Right renal pelvis (tissue), 4 donors: ENCODE measurements at places on chromosomes 16 and 17. TPM values are rescaled to one million over a fixed set of nuclear protein-coding genes. Genes with fewer than 3 reads are reported as not detected.

MILR1 gene
- 3.8 TPM for polyA plus RNA-seq

DNA sequence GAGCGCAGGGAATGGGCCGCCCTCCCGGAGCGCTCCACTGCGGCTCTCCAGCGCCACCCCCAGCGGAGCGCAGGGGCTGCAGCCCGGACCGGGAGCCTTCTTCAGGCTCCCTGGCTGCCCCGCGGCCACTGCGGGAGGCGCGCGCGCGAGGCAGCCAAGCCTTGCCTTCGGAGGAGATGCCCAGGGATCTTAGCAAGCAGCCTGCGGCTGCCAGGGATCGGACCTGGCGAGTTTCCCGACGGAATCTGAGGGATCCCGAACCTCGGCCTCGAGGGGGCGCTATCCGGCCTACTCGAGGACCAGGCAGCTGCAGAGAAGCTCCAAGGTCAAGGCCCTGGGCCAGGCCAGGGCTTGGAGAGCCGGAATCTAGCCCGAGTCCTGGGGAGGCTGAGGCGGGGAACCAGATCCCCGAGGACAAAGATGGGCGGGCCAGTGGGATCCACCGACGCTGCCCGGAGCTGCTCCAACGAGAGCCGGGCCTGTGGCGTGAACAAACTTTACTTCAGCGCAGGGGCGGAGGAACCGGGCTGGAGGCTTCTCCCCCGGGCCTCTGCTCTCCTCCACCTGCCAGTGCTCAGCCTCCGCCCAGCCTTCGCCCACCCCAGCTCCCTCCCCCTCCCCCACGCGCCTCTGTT is at the start of gene IRX6:
Gene IRX6, plus strand, starts transcription at position 567 of the 635 bp plus-strand sequence. CDS start 889 bp downstream, outside the sequence.
- DNase-seq, result no peak

DNA sequence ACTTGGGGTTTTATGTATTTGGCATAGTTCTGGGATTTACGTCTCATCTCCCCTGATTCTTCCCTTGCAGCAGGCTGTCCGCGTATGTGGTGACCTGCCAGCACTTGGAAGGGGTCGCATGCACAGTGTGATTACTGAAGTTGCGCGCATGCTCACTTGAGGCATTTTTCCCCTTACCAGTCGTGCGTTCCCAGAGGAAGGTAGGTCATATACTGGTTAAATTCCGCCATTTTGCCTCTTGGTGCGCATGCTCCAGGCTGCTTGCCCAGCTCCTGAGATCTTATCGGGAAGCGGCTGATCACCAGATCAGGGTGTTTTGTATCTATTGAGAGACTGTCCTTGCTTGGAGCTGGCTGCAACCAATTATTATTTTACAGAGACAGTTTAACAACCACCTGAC is 56.5 kb upstream of the TEX2 start:
- no peak for DNase-seq

DNA sequence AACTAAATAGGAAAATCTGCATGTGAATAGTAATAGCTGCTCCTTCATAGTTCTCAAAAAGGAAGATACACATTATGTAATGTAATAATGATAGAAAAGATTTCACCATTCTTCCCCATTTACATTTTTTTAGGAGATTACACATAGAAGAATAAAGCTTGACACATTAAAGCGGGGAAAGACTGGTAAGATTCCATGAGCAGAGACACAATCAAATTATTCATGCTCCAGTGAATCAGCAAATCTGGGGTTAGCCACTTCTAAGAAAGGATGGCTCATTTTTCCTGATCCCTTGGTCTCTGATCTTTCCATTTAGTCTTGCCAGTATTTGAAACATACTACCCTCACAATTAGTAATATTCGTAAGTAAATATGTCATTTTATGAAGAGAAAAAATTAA is 81.9 kb downstream of the CA4 start:
- no peak for DNase-seq

- DNase-seq, result no peak
Observed at GRCh38 chr17:56528696-56529095, 64.8 kb upstream of the NOG start.

DNA sequence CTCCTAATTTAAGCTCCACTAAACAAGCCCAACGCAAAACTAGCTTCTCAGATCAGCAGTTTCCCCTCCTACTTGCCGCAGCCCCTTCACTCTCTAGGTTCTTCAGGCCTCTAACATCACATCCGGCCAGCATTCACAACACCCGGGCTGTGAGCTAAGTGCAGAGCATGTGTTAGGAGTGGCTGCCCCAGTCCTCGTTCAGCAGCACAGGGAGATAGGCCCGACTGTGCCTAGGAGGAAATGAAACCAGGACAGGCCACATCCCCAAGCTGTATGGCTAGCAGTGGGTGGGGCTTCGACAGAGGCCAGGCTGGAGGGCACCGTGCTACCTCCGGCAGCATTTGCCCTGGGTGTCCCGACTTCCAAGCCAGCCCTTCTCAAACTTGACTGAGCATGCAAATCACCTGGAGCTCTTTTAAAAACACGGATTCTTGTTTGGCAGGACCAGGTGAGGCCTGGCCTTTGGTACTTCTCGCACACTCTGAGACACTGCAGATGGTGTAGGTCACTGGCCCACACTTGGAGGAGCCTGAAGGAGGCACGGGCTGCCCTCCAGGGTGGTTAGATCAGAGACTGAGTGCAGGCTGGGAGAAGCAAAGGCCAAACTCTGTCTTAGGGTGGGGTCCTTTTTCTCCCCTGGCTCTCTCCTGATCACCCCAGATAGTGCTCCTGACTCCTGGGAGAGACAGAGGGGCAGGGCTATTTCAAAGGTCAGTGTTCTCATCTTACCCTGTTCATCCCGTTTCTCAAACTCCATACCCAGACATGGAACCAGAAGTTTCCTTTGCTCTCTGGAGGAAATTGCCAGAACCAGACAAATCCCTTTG is 202.0 kb downstream of the C16orf78 start:
- DNase-seq, result no peak

CFAP52 gene
- 2.7 TPM for polyA plus RNA-seq

DNA sequence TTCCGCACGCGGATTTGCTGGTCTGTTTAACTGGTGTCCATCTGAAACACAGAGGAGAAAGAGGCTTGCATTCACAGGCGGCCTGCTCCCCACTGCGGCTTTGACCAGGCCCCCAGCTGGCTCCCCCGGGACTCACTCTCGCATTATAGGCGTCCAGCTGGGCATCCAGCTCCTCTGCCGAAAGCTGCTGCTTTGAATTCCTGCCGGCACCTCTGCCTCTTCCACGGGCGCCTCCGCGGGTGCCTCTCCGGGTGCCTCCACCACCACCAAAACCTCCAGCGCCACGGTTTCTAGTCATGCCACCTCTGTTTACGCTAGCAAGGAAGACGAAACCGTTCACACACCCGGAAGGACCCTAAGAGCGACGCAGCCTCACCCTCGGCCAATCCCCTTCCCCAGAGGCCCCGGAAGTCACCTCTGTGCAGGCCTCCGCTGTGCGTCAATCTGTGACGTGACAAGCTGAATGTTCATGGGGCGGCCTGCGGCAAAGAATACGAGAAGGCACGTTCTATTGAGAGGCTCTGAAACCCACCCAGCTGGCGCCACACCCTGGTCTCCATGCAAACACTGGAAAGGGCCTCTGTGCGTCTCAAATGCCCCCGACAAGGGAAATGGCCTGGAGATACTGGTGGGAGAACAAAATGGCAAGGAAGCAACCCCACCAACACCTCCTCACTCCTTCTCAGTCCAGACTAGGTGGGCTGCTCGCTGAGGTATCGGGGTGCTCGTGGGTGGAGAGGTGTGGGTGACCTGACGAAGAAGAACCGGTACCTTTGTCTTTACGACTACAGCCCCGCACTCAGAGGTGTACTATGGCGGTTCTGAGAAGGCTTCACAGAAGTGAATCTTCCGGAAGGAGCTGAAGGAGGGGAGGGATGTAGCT is 3.0 kb downstream of the ALYREF start:
- no peak for DNase-seq

DNA sequence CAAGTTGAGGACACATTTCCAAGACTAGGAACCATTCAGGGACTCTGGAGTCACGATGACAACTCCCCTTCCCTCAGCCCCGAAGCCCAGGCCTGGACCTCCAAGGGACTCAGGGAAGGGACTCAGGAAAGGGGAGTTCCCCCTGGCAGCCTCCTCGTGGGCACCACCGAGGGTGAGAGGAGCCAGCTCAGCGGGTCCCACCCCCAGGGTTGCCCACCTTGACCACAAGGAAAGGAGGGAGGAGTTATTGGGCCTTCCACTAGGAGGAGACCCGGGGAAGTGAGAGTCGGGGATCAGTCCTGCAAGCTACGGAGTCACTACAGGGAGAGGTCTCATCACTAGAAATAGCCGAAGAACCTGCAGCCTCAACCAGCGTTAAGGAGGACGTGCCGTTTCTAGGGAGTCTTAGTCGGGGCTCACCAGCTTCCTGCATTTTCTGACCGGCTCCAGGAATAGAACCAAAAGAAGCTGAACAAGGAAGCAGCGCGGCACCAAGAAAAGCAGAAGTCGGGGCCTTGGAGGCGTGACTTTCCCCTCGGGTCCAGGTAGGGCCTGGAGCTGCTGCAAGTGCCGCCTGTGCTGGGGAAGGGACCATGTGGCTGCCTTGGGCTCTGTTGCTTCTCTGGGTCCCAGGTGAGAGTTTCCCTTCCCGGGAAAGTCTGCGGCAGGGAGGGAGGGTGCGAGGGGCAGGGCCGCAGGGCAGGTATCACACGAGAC is at the start of gene CD300A:
Gene CD300A, plus strand, starts transcription at position 524 of the 717 bp plus-strand sequence. Its CDS starts 70 bp downstream, at position 594.
- DNase-seq, result no peak

GRCh38 chr16:2223942-2224486 is 623 bp downstream of the E4F1 start:
- DNase-seq, result no peak

AXIN2 gene
- 23.8 TPM for polyA plus RNA-seq

DNA sequence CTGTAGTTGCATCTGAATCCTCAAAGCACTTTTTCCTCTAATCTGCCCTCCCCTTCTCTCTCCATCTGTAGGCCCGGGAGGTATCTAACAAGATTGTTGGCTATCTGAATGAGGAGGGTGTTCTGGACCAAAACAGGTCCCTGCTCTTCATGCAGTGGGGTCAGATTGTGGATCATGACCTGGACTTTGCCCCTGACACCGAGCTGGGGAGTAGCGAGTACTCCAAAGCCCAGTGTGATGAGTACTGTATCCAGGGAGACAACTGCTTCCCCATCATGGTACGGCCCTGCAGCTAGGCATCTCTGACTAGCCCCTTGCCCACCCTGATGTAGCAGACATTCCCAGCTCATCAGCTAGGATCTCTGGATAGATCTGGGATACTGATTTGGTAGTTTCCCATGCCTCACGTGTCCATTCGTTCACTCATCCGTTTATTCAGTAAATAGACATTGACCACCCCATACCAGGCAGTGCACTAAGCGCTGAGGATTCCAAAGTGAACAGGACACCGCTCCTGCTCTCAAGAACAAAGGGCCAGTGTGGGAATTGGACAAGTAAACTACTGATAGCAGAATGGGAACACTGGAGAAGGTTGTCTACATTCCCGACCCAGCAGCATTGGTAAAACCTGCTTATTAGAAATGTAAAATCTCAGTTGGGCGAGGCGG is 12.1 kb downstream of the LPO start:
- DNase-seq, result no peak

LDAF1 gene
- 28.6 TPM for polyA plus RNA-seq

HP gene
- polyA plus RNA-seq, result 0.37 TPM
